ENCODE measurements at places on chromosomes 2 and 18. TPM values are rescaled to one million over a fixed set of nuclear protein-coding genes. Genes with fewer than 3 reads are reported as not detected.

Gene GRB14
- 0.93 TPM for total RNA-seq

Gene IL1RL2
- not detected for total RNA-seq

Gene PDCD1
- total RNA-seq, result not detected

- peak; percentile 18 for DNase-seq
Observed at GRCh38 chr2:136116813-136117390, 1.0 kb downstream of the CXCR4 start.

- no peak for DNase-seq
Observed at GRCh38 chr2:66547118-66547517, 112.2 kb downstream of the MEIS1 start.

DNA sequence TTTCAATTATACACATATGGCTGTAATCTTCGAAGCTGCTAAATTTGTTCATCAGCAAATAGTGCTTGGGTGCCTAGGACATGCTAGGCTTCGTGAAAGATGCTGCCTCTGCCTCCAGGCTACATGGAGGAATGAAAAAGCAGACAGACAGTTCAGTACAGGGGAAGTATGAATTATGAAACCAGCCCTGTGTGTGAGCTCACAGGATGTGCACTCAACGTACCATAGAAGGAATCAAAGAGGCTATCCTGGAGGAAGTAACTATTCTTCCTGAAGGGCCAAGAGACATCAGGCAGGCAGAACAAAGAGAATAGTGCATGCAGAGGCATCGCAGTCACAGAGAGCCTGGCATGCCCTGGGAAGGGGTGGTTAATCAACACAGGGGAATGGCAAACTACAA lies 61.4 kb downstream of the DYM start:
- DNase-seq, result no peak

All from neural crest cell (in vitro differentiated cells).